T-helper 1 cell treated with Interleukin-12 subunit alpha and Interleukin-12 subunit beta and Interleukin-4 antibody, amounts not matched to agents 30 ng/mL and 1 ng/mL, for 36 hours (primary cell): ENCODE measurements at places on chromosomes 5 and 9. TPM values are rescaled to one million over a fixed set of nuclear protein-coding genes. Genes with fewer than 3 reads are reported as not detected.

PLCXD3 gene
- 0.02 TPM in 1 of 2 replicates, not detected in the other for total RNA-seq

PCDHB16 gene
- not detected in 2 replicates for total RNA-seq

WDR38 gene
- not detected in 2 replicates for total RNA-seq

ACTBL2 gene
- not detected in 2 replicates for total RNA-seq

TGFBR1 gene
- total RNA-seq: 116 and 118 TPM in 2 replicates

APBB3 gene
- 26.5 and 28.4 TPM in 2 replicates for total RNA-seq

MEGF10 gene
- total RNA-seq: 0.02 TPM in 1 of 2 replicates, not detected in the other

ANKRD33B gene
- 13.3 and 14.5 TPM in 2 replicates for total RNA-seq

FOXD4L4 gene
- 0.20 TPM in 1 of 2 replicates, not detected in the other for total RNA-seq

LSM11 gene
- total RNA-seq: 4.6 TPM in 2 replicates

CDH6 gene
- total RNA-seq: not detected in 2 replicates

ACOT12 gene
- not detected in 2 replicates for total RNA-seq

CCDC69 gene
- 53.6 and 57.9 TPM in 2 replicates for total RNA-seq

BHMT gene
- total RNA-seq: not detected in 2 replicates
